ENCODE measurements at places on chromosomes 16 and 17.

- no peak for DNase-seq
Measured at GRCh38 chr16:47371271-47372014, 89.4 kb downstream of the ITFG1 start.

- no peak for DNase-seq
Measured at GRCh38 chr17:39841134-39841683, 22.9 kb downstream of the IKZF3 start.

DNA sequence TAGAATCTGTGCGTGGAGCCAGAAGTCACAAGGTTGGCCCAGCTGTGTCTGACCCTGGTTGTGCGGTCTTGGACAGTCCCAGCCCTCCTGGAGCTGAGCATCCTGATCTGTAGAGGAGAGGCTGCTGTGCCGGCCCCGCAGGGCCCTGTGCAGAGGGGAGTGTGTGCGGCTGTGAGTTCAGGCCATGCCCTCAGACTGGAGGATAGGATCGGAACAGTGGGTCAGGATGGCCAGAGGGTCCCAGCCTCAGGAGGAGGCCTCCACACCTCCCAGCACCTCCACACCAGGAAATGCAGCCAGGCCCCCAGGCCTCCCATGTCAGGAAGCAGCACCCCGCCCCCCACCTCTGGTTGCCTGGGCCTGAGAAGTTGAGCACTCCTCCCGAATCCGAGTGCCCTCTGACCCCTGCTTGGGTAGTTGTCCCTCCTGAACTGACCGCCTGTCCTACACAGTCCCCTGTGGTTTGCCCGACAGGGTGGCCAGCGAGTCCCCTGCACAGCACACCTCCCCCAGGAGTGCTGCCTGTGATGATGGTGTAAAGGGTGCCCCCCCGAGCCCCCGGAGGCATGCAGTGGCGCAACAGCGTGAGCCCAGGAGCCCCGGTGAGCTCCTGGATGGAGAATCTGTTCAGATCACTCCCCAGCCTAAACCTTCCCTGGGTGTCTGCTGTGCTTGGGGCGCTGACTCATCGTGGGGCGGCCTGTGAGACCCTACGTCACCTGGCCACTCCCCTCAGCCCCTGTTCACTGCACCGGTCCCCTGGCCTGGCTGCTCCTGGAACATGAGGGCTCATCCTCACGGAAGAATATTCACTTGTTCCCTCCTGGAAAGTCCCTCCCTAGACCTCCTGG is 285.2 kb downstream of the SEC14L1 start:
- DNase-seq = peak; percentile 86

- no peak for DNase-seq
Measured at GRCh38 chr17:82985428-82985805, 94.0 kb upstream of the METRNL start.

DNA sequence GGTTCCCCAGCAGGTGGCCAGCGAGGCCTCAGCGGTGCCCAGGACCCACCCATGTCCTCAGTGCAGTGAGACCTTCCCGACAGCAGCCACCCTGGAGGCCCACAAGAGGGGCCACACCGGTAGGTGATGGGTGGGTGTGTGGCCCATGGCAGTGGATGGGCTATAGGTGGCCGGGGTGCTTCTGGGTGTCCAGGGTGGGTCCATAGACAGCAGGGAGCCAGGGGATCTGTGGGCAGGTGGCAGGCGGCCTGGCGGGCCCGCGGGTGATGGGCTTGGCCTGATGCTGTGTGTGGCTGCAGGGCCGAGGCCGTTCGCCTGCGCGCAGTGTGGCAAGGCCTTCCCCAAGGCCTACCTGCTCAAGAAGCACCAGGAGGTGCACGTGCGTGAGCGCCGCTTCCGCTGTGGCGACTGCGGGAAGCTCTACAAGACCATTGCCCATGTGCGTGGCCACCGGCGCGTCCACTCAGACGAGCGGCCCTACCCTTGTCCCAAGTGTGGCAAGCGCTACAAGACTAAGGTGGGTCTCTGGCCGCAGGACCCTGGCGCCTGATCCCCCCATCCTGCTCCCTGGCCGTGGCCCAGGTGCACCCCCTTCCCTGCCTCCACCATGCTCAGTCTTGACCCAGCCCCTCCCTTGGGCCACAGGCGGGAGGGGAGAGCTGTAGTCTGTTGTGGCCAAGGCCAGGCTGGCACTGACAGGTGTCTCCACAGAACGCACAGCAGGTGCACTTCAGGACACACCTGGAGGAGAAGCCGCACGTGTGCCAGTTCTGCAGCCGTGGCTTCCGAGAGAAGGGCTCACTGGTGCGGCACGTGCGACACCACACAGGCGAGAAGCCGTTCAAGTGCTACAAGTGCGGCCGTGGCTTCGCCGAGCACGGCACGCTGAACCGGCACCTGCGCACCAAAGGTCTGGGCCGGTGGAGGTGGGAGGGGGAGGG is 2.1 kb upstream of the DNASE1L2 start:
- no peak for DNase-seq
